ENCODE measurements at places on chromosomes 6 and 20. TPM values are rescaled to one million over a fixed set of nuclear protein-coding genes. Genes with fewer than 3 reads are reported as not detected.

SLC4A11 gene
- polyA plus RNA-seq: not detected

DNAAF9 gene
- polyA plus RNA-seq: 3.0 TPM

SLC22A16 gene
- not detected for polyA plus RNA-seq

EBF4 gene
- not detected for polyA plus RNA-seq

HLA-DQB1 gene
- polyA plus RNA-seq: 1,662 TPM

PTCRA gene
- 0.41 TPM for polyA plus RNA-seq

Measured in naive B cell (primary cell).